Lung (tissue), 17 donors: ENCODE measurements at places on chromosomes 16 and 17.

GRCh38 chr16:47278306-47278970 lies 134.7 kb upstream of the NETO2 start:
- no peak for DNase-seq

DNA sequence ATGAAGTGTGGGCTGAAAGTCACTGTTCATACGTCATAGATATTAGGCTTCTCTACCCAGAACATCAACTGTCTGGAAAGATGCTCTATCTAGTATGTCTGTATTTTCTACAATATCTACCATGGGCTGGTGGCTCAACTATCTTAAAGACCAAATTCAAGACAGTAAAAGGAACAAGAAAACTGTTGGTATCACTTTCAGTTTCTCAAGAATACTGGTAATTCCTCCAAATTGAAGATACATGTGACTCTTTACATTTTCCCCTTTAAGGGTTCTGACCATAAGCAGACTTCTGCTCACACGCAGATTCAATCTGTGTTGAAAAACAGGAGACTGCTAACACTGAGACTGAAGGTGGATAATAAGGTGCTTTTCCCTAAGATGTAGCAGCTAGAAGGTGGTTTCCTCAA lies 24.2 kb downstream of the XPO6 start:
- no peak for DNase-seq

- peak; percentile 58 for DNase-seq
Observed at GRCh38 chr17:56172517-56172982, 19.3 kb downstream of the ANKFN1 start.

- no peak for DNase-seq
Observed at GRCh38 chr17:73142872-73143381, 21.9 kb upstream of the SSTR2 start.

DNA sequence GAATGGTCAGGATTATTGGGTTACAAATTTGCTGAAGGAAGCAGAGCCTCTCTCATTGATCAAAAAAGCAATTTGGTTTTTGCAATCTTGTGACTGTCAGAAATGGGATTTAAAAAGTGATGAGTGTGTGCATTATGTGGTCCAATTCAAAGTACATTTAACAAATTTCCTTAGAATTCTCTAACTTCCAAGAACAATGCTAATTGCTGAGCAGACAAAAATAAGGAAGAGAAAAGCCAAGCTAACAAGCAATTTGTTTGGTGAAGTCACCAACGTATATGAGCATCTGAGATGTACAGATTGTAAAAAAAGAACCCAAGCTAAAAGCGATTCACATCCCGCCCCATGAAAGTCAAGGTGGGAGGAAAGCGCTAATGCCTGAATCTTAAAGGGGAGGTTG lies 1643.9 kb downstream of the CDH8 start:
- no peak for DNase-seq

GRCh38 chr17:79073706-79074088 lies 927 bp upstream of the ENGASE start:
- DNase-seq = no peak

DNA sequence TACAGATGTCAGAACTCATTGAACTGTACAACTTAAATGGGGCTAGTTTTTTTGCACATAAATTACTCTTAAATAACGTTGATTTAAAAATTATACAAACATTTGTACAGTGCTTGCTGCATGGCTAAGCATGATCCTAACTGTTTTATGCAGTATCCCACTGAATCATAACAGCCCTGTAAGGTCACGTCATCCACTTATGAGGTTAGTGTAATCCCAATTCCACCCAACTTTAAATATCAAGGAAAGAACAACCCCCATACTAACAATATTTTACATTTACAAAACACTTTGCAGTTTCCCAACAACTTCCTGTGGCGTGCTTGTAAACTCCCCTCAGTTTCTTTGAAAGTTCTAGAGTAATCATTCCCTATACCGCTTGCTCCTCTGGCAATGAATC lies 190.1 kb upstream of the SALL1 start:
- no peak for DNase-seq

GRCh38 chr17:45091778-45092425 lies 30.8 kb downstream of the NMT1 start:
- no peak for DNase-seq

DNA sequence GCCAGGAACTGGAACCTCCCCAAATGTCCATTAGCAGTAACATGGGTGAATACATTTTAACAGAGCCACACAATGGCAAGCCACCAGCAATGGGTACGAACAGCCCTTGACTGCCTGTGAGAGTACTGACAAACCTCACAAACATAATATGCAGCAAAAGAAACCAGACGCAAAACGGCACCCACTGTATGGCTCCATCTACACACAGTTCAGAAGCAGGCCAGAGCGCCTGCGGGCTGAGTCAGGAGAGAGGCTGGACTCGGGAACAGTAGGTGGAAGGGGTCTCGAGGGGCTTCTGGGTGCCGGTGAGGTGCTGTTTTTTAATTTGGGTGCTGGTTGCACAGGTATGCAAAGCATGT lies 77.4 kb upstream of the TOB1 start:
- DNase-seq = no peak

DNA sequence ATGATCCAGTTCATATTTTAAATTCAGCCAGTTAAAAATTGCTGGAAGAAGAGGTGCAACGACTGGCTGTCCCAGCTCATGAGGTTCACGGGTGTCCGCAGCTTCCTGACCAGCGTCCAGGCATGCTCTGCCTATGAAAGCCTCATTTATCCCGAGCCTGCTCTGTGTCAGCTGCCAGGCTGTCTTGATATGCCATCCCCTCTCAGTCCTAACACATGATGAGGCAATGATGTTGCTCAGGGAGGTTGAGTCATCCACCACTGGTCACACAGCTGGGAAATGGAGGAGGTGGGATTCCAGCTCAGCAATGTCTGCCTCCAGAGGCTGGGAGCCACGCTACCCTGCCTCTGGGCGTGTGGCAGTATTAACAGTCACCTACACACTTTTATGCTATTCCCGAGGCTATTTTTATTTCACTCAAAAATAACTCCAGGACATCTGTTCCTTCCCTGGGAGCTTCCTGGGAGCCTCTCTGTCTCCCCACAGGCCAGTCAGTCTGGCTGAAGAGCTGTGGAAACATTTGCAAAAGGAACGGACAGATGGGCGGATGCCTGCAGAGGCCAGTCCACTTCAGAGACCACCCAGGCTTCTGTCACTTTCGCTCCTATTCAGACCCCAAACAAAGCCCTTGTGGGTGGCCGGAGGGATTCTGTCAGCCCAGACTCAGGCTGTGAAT lies 22.5 kb downstream of the RAB11FIP4 start:
- peak; percentile 45 for DNase-seq

- no peak for DNase-seq
Observed at GRCh38 chr17:19531780-19532501, 1.7 kb upstream of the SLC47A1 start.

DNA sequence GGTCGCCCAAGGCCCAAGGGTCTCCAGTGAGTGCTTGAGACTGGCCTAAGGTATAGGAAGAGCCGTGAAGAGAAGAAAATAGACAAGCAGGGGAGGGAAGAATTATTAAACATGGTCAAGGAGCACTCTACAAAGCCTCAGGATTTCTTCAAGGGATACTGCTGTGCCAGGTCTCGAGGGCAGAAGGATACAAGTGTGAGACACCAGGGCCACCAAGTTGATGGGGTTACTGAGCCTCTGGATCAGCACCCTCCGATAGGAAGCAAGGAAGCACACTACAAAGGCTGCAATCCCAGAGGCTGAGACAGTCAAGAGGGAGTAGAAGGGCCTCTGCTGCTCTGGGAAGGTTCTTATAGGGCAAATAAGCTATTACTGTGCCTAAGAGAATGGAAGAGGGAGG lies 6.5 kb downstream of the SUPT4H1 start:
- no peak for DNase-seq

DNA sequence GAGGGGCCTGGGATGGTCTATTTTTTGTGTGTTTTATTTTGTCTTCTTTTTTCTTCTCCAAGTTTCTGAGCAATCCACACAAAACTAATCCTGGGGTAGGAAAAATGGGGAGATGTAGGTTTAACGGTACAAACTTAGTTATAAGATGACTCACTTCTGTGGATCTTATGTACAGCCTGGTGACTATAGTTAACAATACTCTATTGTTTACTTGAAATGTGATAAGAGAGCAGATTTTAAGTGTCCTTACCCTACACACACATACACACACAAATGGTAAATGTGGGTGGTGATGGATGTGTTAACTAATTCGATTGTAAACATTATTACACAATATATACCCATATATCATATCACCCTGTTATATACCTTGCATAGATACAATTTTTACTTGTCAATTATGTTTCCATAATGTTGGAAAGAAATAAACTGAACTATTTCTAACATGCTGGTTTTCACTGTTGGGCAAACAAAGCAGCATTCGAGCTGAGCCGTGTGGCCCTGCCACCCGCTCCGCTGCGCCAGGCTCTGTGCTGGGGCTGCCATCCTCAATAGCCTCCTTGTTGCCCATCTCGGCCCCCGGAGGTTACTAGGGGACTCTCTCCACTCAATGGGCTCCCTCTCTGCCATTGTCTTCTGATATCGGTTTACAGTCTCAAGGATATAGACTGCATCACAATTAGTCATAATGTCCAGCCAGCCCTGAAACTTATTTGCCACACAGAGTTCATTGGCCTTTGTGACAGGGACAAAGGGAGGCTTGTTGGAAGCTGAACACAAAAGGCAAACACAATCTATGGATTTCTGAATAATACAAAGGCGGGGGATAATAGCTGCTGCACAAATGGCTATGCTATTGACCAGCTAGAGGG lies 380.3 kb upstream of the MAF start:
- DNase-seq = no peak

DNA sequence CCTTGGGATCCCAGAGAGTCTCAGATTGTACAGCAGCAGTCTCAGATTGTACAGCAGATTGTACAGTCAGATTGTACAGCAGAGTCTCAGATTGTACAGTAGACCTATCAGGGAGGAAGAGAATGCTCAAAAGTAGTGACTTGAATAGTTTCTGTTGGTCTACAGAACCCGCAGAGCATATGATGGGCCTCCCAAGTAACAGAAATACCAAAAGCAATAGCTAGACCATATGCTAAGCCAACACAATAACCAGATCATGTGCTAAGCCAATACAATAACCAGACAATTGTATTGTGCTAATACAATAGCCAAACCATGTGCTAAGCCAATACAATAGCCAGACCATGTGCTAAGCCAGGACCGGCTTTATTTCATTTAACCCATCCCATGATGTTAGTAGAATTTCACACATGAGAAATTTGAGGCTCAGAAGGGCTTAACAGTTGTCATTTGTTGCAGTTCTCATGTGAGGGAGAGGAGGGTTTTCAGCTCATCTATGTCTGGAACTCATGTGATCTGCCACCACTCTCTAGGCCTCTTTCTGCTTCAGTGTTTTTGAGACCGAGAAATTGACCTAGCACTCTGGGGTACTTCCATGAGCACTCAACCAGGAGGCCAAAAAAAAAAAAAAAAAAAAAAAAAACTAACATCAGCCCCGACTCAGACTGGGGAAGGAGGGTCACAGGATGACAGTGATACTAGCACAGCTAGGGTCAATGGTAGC lies 144.0 kb downstream of the SOX9 start:
- DNase-seq = no peak
